GM23248 (cell line): ENCODE measurements at places on chromosomes 6 and 20. TPM values are rescaled to one million over a fixed set of nuclear protein-coding genes. Genes with fewer than 3 reads are reported as not detected.

MYO6 gene
- 10.0 and 10.9 TPM in 2 replicates for total RNA-seq

MMP24OS gene
- total RNA-seq = 26.8 and 30.0 TPM in 2 replicates

BFSP1 gene
- total RNA-seq = 0.25 and 0.32 TPM in 2 replicates

ESR1 gene
- total RNA-seq = 0.13 TPM in 1 of 2 replicates, not detected in the other

ULBP3 gene
- total RNA-seq = 10.1 and 12.6 TPM in 2 replicates

DNA sequence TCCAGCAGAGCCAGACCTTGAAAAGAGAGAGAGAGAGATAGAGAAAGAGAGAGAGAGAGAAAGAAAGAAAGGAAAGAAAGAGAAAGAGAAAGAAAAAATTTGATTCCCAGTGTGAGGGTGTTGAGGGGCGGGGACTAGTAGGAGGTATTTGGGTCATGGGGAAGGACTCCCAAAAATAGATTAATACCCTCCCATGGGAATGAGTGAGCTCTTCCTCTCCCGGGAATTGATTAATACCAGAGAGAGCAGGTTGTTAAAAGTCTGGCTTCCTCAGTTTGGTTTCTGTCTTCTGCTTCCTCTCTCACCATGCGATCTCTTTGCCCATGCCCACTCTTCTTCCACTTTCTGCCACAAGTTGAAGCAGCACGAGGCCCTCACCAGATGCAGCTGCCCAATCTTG lies 28.8 kb upstream of the CFAP206 start:
- H3K36me3 ChIP-seq = no peaks in the 10 kb centered on the region
- DNase-seq = no peak
- H3K4me3 ChIP-seq = no peak overlapping the region
- H3K4me1 ChIP-seq = no peaks in the 10 kb centered on the region
- H3K27ac ChIP-seq = no peak overlapping the region

DNA sequence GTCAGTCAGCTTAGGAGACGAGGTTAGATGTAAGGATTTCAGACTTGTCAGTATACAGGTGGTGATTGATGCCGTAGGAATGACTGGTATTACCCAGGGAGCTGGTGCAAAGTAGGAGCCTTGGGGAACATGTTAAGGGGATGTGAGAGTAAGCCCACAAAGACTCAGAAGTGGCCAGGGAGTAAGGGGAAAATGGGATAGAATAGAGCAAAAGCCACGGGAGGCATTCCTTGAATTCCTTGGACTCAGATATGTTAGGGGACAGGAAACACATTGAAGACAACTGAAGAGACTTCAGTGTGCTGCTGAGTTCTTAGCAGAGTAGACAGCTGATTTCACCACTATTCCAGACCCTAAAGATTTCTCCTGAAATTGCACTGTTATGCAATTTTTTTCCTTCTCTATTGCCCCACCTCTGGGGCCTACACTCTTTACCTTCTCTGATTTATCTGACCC lies 1.2 kb upstream of the ACAT2 start:
- H3K4me1 ChIP-seq = peaks cover 34% of the 10 kb centered on the region
- peaks cover 24% of the 10 kb centered on the region for H3K36me3 ChIP-seq
- peak overlapping the region; percentile 84 for H3K4me3 ChIP-seq
- peak overlapping the region; percentile 88 for H3K27ac ChIP-seq
- DNase-seq = peak; percentile 53
- H3K27me3 ChIP-seq = no peaks in the 10 kb centered on the region

- no peak overlapping the region for H3K27ac ChIP-seq
- H3K27me3 ChIP-seq = no peaks in the 10 kb centered on the region
- peaks cover 20% of the 10 kb centered on the region for H3K4me1 ChIP-seq
These were observed 155.6 kb upstream of the SMLR1 start for GRCh38 chr6:130671577-130671976.

- no peak overlapping the region for H3K4me3 ChIP-seq
- H3K27me3 ChIP-seq = no peaks in the 10 kb centered on the region
- peaks cover 18% of the 10 kb centered on the region for H3K4me1 ChIP-seq
These were observed 171.6 kb upstream of the SMLR1 start for GRCh38 chr6:130655586-130655985.

DNA sequence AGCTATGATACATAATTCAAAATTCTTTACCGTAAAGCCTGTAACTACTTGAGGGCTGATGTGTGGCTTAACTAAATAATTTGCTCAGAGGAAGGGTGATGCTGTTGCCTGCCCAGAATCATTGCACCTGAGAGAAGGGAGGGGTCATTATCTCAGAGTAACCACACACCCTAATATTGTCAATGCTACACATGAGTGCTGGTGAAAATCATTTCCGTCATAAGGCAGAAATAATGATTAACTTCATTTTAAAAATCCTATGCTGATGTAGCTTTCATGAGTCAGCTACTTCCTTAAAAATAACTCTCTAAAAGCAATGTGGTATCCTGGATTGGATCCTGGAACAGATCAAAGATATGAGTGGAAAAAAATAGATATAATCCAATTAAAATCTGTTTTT lies 146.4 kb upstream of the FAM83B start:
- H3K27me3 ChIP-seq = no peaks in the 10 kb centered on the region
- no peak for DNase-seq
- no peaks in the 10 kb centered on the region for H3K4me1 ChIP-seq
- H3K27ac ChIP-seq = no peak overlapping the region

GRCh38 chr20:5143851-5144250 lies 17.0 kb downstream of the CDS2 start:
- no peak overlapping the region for H3K27ac ChIP-seq
- no peaks in the 10 kb centered on the region for H3K36me3 ChIP-seq
- no peaks in the 10 kb centered on the region for H3K4me1 ChIP-seq
- H3K27me3 ChIP-seq = no peaks in the 10 kb centered on the region

DNA sequence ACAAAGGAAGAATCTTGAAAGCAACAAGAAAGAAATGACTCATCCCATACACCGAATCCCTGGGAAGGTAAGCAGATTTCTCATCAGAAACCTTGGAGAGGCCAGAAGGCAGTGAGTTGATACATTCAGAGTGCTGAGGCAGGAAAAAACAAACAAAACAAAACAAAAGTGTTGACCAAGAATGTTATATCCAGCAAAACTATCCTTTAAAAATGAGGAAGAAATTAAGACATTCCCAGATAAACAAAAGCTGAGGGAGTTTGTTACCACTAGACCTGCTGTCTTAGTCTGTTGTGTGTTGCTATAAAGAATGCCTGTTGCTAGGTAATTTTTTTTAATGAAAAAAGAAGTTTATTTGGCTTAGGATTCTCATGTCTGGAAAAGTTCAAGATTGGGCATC lies 33.7 kb upstream of the PPP1R3G start:
- peaks cover 18% of the 10 kb centered on the region for H3K4me1 ChIP-seq
- no peaks in the 10 kb centered on the region for H3K36me3 ChIP-seq
- no peaks in the 10 kb centered on the region for H3K27me3 ChIP-seq
